ENCODE measurements at places on chromosomes 7 and 10.

GRCh38 chr7:2399848-2400587 is 3.4 kb upstream of the CHST12 start:
- peak; percentile 83 for DNase-seq

- no peak for DNase-seq
Measured at GRCh38 chr7:75772081-75773077, at the start of gene CCL26. Gene CCL26, minus strand, starts transcription at chr7:75772211. Its CDS starts 35 bp downstream, at chr7:75772176.

DNA sequence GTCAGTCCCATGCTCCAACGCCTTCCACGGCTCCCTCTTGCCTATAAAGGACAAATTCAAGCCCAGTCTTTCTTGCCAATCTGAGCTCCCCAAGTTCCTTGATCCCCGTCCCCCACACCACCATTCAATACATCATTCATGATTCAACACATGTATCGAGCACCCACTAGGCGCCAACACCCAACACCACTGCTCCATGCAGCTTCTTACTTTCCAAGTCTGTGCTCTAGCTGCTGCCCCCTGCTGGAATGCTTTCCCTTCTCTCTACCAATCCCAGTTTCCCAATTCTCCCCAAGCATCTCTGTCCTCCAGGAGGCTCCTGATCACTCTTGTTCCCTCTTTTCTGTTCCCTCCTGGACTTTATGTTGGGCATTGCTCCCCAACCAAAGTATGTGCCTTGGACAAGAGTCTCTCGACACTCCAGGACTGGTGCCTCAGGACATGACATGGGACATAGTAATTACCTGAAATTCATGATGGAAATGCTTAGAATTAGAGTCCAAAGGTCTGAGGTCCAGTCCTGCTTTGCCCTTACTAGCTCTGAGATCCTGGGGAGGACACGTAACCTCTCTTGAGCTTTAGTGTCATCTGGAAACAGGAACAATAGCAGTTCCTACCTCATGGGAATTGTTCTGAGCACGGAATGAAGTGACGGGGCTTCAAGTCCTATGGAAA is 172.7 kb downstream of the NEURL1 start:
- DNase-seq = no peak

GRCh38 chr7:100489824-100490223 is 6.1 kb downstream of the NYAP1 start:
- no peak for DNase-seq

- DNase-seq = no peak
Measured at GRCh38 chr7:91185771-91186170, 78.5 kb upstream of the FZD1 start.

GRCh38 chr7:34675749-34676374 is 17.8 kb downstream of the NPSR1 start:
- DNase-seq = no peak

- no peak for DNase-seq
Measured at GRCh38 chr7:104074529-104074928, 85.1 kb upstream of the RELN start.

GRCh38 chr10:70053841-70054288 is 1.2 kb downstream of the MACROH2A2 start:
- DNase-seq = peak; percentile 32

Measured in bone marrow (tissue), 2 donors.